ENCODE measurements at places on chromosomes 3 and 15.
A peak's percentile ranks its signal among the peaks of the same experiment; 100 is the strongest.

GRCh38 chr3:86634361-86634760 is 356.6 kb downstream of the VGLL3 start:
- no peak for DNase-seq

GRCh38 chr15:59741274-59741906 is 52.3 kb upstream of the BNIP2 start:
- no peak for DNase-seq

DNA sequence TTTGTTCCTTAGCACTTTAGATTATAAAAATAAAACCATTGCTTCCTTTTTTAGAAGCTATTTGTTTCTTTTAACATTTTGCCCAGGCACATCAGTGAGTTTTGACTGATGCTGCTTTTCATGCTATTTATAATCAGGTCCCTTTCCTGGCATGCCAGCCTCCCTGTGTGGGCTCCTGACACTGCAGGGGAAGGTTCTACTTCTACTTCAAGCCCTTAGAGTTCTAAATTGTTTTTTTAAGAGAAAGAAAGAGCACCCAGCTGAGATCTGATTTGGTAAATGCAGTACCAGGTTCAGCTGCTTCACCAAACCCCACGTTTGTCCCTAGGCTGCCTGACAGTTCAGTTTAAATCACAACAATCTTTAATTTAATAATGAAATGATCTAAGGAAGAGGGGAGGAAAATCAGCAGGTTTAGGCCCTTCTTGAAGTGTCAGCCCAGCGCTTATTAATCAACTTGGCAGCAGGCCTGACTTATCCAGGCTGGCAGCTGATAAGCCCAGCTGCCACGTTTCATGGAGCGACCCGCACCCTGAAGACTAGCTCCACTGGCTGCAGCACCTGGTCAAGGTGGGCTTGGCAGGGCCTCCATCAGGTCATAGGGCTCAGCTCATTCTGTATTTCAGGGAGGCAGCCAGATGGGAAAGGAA is 29.0 kb downstream of the HGD start:
- peak; percentile 10 for DNase-seq

GRCh38 chr15:83866692-83867091 is 212.8 kb downstream of the ADAMTSL3 start:
- DNase-seq = no peak

- DNase-seq = peak; percentile 20
Measured at GRCh38 chr15:83436513-83437158, 10.5 kb upstream of the SH3GL3 start.

- peak; percentile 72 for DNase-seq
Measured at GRCh38 chr3:150760431-150761200, 2.4 kb downstream of the SIAH2 start.

- DNase-seq = no peak
Measured at GRCh38 chr3:8519156-8519555, 17.5 kb downstream of the LMCD1 start.

GRCh38 chr15:52706091-52706490 is 26.9 kb upstream of the ATOSA start:
- no peak for DNase-seq

- DNase-seq = peak; percentile 80
Measured at GRCh38 chr3:196968233-196969133, at the start of gene PIGZ. Gene PIGZ (minus strand): TSS chr3:196968833. CDS start chr3:196952031, 16,802 bp downstream.

- DNase-seq = peak; percentile 97
Measured at GRCh38 chr15:39140060-39140604, 440.7 kb upstream of the THBS1 start.

DNA sequence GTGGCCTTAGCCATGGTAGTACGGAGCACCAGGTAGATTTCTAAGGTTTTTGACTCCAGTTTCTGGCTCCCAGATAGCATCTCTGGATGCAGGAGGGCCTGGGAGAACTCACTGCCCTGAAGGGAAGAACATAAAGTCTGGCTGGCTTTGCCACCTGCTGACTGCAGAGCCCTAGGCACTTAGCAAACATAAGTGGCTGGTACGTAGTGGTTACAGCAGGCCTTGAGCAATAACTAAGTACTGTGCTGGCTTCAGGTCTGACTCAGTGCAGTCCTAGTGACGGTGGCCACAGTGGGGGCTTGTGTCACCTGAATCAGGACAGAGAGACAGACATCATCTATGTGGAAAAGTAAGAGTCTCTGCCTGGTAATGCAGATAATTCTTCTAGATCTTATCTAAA is 871.1 kb downstream of the PDCD6IP start:
- peak; percentile 22 for DNase-seq

GRCh38 chr3:14512281-14512941 is 27.7 kb downstream of the GRIP2 start:
- no peak for DNase-seq

DNA sequence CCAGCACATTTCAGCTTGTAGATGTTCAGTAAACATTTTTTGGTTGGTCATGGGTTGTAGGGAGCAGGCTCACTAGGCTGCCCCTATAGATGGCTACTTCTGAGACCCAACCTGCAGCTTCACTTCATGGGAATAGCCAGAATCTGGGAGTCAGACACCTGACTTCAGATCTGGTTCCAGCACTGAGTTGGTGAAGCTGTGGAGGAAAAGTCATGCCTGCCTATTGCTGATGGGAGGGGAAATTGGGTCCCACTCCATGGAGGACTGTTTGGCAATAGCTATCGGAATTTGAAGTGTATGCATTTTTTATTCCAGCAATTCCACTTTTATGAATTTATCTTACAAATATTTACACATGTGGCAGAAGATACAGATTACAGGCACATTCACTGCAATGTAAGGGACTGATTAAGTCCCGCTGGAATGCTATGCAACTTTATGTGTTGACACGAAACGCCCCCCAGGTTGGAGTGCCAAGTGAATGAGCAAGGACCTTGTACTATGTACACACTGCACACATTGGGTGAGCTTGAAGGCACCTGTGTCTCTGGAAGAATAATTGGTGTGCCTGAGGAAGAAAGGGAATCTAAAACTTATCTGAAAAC is 7.8 kb upstream of the CCR1 start:
- no peak for DNase-seq

DNA sequence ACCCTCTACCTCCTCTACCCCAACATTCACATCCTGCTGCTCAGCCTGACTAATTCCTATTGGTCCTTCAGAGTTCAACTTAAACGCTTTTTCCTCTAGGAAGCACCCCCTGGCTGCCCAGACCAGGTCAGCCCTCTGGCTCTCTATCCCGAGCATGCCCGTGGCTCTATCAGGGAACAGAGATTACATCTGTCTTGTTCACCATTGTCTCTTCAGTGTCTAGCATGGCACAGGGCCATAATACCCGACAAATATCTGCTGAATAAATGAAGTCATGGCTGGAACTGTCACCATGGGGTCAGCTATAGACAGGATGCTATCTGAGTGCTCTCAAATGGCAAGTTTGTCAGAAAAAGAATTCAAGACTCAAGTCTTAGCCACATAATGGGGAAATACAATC is 296.9 kb upstream of the CHRNA7 start:
- no peak for DNase-seq

Data from erythroblast (primary cell).